ENCODE measurements at places on chromosomes 16 and 17. TPM values are rescaled to one million over a fixed set of nuclear protein-coding genes. Genes with fewer than 3 reads are reported as not detected.

Gene KRT37
- polyA plus RNA-seq = not detected

Gene SYCE1L
- 8.1 TPM for polyA plus RNA-seq

Gene IGF2BP1
- 25.4 TPM for polyA plus RNA-seq

Gene GAST
- not detected for polyA plus RNA-seq

Gene STX1B
- polyA plus RNA-seq = 1.2 TPM

Gene UBTF
- 138 TPM for polyA plus RNA-seq
